NCI-H2081 (cell line): ENCODE measurements at places on chromosomes 16 and 17.

DNA sequence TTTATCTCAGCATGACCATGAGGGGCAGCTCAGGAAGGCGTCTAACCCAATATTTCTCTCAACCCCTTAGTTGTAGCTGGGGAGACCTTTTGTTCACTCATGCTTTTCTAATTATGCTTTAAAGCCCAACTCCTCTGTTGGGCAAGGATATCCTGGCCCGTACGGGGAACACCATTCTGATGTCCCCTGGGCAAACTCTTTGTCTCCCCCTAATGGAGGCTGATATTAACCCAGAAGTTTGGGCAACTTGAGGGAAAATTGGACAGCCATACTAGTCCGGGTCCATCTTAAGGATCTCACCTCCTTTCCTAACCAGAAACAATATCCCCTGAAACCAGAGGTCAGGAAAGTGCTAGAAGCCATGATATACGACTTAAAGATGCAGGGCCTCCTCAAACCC lies 143.7 kb upstream of the COX10 start:
- no peak for DNase-seq

DNA sequence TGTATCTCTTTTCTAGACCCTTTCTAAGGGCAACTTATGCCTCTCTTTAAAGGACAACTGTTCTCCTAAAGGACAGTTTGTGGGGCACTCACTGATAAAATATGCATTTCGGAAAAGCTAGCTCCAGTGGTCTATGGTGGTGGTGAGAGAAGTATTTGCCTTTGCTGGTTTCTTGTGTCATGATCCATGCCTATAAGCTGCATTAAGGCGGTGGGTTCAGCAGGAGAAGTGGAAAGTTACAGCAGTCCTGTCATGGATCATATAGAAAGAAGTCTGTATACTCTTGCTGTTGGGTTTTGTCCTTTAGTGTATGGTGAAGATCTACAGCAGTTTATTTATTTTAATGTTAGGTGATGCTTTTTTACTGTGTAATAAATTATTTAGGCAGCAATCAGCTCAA lies 563.9 kb upstream of the PSMD7 start:
- no peak for DNase-seq

GRCh38 chr16:566475-567372 lies at the start of gene NHLRC4:
NHLRC4 (plus strand) TSS chr16:567005; CDS start chr16:568048, 1,043 bp downstream.
- DNase-seq: peak; percentile 25

DNA sequence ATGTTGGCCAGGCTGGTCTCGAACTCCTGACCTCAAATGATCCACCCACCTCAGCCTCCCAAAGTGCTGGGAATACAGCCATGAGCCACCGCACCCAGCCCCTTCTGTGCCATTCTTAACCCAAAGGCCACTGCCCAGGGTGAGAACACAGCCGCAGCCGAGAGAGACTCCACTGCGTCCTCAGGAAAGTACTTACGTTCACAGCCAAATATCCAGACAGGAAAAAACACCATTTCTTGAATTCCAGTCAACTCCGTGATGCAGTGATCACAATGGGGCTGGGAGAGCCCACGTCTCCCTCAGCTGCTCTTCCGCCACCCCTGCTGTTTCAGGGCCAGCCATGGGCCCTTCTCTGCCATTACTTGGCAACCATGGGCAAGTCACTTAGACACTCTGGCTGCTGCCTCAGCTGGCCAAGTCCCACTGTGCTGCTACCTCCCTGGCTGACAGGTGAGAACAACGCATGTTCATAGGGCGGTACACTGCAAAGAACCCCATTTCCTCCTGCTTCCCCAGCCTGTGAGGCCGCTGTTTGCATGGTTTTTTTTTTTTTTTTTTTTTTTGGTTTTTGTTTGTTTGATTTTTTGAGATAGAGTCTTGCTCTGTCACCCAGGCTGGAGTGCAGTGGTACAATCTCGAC lies 4.3 kb downstream of the CDIP1 start:
- peak; percentile 9 for DNase-seq

DNA sequence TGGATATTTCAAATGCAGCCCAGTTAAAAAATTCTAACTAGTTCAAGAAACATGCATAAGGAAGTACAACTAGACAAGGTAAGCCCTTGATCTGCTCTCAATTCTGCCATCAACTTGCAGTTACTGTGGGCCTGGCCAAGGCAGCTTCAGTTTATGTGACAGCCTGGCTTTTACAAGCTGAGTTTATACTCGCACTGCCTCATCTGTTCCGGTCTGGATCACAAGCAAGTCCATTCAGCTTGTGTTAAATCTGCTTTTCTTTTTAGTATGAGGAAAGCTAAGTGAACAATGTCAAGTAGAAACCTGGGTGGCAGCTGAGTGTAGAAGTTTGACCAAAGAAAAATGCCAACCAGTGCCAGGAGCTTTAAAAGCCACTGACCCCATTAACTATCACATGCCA lies 76.6 kb upstream of the CORO6 start:
- no peak for DNase-seq

DNA sequence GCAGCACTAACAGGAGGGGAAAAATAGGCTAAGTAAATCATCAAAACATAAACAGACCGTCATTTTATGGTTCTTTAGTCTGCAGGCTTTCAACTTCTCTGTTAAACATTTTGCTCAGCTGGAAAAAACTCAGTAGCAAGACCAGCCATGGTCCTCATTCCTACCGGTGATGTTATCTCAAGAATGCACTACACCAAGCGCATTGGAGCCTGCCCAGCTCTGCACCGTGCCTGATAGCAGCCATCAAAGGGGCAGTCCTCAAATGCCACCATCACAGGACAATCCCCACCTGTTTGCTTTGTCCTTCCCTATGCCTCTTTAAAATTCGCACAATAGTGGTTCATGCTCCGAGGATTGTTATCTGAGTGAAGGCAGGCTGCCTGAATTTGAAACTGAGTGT lies 181.5 kb upstream of the MON1B start:
- no peak for DNase-seq

DNA sequence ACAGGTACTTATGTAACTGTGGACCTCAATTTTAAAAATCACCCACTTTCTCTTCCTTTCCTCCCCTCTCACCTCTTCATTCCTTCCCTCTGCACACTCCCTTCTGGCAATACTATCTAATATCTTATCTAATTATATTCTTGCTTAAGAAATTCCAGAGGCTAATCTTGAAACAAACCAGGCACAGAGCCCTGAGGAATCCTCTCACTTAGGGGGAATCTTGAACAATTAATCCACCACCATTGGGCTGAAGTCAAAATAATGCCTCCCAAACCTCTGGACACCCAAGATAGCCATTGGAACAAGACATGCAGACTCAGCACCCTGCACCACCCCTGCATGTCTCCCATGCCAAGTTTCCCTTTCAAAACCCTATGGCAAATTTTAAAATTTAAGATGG lies 1.0 kb upstream of the KRTAP4-6 start:
- no peak for DNase-seq

DNA sequence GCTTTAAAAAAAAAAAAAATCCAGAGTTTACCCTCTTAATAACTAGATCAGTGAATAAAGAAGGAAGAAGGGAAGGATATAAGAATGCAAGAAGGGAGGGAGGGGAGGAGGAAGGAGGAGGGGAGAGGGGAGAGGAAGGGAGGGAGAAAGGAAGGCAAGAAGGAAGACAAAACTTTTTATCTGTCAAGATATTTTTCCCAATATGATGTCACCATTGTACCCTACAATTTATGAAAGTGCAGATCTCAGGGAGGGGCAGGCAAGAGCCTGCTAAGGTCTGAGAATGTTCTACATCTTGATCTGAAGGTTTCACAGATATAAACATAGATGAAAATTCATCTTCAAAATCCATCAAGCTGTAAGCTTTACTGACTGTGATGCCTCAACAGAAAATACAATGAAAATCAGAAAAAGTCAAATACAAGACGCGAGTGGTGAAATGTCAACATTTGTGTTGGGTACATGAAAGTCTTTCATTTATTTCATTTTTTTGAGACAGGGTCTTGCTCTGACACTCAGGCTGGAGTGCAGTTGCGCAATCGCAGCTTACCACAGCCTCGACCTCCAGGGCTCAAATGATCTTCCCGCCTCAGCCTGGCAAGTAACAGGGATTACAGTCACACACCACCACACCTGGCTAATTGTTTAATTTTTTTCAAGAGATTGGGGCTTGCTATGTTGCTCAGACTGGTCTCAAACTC lies 57.1 kb upstream of the EMP2 start:
- DNase-seq: no peak

GRCh38 chr17:70776441-70776840 lies 607.1 kb downstream of the KCNJ2 start:
- no peak for DNase-seq

DNA sequence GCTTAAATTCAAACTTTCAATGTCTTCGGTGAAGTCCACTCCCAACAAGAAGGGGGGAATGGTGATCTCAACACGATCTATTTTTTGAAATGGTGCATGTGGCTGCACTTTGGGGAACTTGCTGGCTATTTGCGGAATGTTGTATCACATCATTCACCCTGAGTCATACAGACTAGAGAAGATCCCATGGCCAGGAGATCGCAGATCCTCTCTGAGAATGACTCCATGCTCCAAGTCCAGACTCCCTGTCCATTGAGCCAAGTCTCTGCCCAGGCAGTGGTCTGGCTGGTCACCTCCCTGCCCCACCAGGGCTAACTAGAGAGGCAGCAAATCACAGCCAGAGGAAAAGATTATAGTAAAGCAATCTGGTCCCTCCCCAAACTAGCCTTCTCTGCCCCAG lies 120.6 kb downstream of the XYLT1 start:
- DNase-seq: no peak

DNA sequence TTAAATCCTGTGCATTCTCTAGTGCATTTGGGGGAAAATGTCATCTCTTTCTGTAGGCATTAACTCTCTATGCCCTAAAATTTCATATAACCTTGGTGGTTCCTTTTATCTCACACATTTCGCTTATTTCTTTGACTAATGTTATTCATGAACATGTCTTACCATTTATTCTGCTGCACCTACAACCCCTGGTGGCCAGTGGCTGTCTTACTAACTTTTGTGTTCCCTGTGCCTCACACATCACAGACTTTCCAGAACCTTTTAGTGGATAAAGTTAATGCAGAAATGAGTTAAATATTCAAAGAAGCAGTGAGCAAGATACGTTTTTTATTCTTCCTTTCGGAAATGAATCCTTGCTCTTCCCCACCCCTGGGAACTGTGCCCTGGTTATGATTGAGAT lies 111.9 kb downstream of the CDH13 start:
- DNase-seq: no peak

DNA sequence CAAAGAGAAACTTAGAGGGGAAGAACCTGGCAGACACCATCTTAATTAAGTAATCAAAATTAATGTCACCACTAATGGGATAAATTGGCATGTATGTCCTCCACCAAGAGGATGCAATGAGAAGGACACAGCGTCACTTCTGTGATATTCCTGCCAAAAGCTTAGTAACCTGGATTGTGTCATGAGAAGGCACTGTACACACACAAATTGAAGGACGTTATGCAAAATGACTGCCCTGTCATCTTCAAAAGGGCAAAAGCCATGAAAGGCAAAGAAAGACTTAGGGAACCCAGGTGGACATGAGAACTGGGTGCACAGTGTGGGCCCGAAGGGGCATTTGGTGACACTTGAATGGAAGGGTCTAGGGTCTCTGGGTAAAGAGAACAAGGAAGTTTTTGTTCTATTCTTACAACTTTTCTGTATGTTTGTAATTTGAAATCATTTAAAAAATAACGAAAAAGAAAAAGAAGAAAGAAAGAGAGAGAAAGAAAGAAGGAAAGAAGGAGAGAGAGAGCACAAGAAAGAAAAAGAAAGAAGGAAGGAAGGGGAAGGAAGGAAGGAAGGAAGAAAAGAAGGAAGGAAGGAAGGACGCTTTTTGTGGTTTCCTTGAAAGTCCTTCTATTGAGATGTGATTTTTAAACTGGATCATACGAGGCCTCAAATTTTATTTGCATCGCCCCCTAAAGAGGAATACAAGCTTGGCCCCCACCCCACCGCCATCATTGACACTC lies 4.0 kb upstream of the APOH start:
- no peak for DNase-seq
